ENCODE measurements at places on chromosomes 16 and 17. TPM values are rescaled to one million over a fixed set of nuclear protein-coding genes. Genes with fewer than 3 reads are reported as not detected.

Gene PDILT
- not detected for total RNA-seq

GRCh38 chr17:42488032-42488431, 29.4 kb downstream of the ATP6V0A1 start:
- peaks cover 52% of the 10 kb centered on the region for H3K36me3 ChIP-seq
- DNase-seq, result no peak
- no peak overlapping the region for H3K4me3 ChIP-seq
- no peaks in the 10 kb centered on the region for H3K27me3 ChIP-seq

Gene WFIKKN2
- not detected for total RNA-seq

GRCh38 chr16:51822471-51822870, 671.4 kb upstream of the SALL1 start:
- H3K27ac ChIP-seq, result no peak overlapping the region
- no peak overlapping the region for H3K4me3 ChIP-seq
- H3K4me1 ChIP-seq, result no peaks in the 10 kb centered on the region
- H3K36me3 ChIP-seq, result no peaks in the 10 kb centered on the region
- DNase-seq, result no peak
- H3K27me3 ChIP-seq, result no peaks in the 10 kb centered on the region

Gene NARF
- 55.2 TPM for total RNA-seq

Gene MT3
- total RNA-seq, result not detected

Gene ZP2
- not detected for total RNA-seq

GRCh38 chr17:36598951-36599401, 2.4 kb upstream of the MRM1 start:
- no peak overlapping the region for H3K27ac ChIP-seq
- H3K4me1 ChIP-seq, result peaks cover 6% of the 10 kb centered on the region
- no peak overlapping the region for H3K4me3 ChIP-seq

DNA sequence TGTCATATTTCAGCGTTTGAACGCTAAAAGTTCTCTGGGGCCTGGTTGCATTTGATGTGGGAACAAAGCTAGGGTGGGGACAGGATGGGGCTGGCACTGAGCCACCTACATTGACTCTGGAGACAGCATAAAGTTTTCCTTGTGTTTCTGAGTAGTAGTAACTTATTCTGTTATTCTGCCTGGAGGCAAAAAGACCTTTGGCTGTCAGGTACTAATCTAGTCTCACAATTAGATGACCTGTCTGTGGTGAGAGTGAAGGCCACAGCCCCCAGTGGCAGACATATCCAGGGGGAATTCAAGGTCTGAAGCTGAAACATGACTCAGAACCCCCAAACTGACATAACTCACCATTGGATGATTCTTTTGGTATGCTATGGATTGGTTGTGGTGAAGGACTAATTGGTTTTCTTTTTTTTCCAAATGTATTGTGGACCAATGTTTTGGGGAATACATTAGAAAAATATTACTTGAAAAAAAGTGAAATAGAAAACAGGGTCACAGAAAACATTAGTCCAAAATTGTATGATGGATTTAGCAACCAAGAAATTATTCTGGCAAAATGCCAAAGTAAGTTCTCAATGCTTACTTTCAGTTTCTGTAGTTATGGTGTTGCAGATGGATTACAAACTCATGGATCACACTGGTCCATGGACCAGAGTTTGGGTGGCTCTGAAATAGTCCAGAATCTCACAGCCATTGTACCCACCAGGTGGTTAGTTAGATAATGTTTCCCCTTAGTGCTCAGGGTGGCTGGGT, 10.5 kb upstream of the SALL1 start:
- H3K27ac ChIP-seq, result peak overlapping the region; percentile 82
- peak overlapping the region; percentile 30 for H3K4me3 ChIP-seq
- H3K4me1 ChIP-seq, result peaks cover 52% of the 10 kb centered on the region
- H3K27me3 ChIP-seq, result no peaks in the 10 kb centered on the region
- no peaks in the 10 kb centered on the region for H3K36me3 ChIP-seq

DNA sequence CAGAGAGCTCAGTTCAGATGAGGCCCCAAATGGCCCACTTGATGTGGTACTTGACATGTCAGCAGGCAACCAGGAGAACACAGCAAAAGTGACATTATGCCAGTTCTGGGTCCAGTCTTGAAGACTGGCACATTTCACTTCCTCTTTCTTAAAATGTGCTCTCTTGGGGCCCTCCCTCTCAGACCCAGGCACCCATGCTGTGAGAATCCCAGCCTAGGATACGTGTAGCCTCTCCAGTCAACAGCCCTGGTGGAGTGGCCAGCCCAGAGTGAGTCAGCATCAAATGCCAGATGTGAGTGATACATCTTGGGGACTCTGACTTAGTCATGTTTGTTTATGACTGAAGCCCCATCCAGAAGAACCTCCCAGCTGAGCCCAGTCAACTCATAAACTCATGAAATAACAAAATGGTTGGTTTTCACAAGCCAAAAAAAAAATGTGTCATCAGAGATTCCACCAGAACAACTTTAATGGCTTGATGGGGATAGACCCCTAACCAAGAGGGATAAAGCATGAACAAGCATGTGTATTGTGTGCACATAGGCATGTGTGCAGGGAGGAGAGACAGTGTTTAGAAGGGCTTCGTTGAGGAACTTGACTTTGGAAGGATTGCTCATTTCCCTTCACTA, 82.5 kb upstream of the TNRC6C start:
- H3K4me1 ChIP-seq, result peaks cover 12% of the 10 kb centered on the region
- no peaks in the 10 kb centered on the region for H3K36me3 ChIP-seq
- H3K27ac ChIP-seq, result no peak overlapping the region
- peaks cover 22% of the 10 kb centered on the region for H3K27me3 ChIP-seq
- H3K4me3 ChIP-seq, result no peak overlapping the region

Gene CHST6
- total RNA-seq, result 0.76 TPM

DNA sequence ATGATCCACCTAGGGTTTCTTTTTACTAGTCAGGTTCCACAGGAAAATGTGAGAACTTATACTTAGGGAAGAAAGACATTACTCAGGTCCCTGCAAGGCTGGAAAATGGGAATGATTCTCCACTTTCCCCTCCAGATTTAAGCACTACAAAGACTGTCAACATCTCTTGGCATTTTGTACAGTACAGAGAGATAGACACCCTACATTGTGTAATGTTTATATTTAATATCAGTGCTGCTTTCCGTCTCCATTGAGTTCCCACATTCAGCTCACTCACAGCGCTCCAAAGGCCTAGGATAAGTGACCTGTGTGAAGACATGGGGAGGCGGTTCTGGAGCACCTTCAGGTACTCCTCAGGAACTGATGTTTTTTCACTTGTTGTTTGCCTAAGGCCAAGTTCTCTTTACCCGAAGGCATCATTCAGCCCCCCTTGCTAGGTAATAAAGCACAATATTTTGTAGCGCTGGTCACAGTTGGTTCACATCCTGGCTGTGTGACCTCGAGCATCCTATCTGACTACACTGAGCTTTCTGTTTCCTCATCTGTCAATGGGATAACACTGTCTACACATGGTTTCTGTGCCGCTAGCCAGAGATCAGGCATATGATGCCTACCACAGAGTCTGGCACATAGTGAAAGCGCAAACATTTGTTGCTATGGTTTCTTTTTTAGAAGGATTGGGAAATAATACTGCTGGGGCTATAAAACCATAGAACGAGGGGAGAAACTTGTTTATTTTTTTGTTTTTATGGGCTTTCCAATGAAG, 226.6 kb downstream of the ZFHX3 start:
- no peak for DNase-seq
- H3K27me3 ChIP-seq, result no peaks in the 10 kb centered on the region
- H3K27ac ChIP-seq, result no peak overlapping the region
- no peak overlapping the region for H3K4me3 ChIP-seq
